ENCODE measurements at places on chromosomes 12 and 14.

GRCh38 chr14:101960225-101960624 lies 4.1 kb upstream of the DYNC1H1 start:
- DNase-seq = no peak

- no peak for DNase-seq
These were observed 238.9 kb upstream of the SRRM4 start for GRCh38 chr12:118742431-118742830.

DNA sequence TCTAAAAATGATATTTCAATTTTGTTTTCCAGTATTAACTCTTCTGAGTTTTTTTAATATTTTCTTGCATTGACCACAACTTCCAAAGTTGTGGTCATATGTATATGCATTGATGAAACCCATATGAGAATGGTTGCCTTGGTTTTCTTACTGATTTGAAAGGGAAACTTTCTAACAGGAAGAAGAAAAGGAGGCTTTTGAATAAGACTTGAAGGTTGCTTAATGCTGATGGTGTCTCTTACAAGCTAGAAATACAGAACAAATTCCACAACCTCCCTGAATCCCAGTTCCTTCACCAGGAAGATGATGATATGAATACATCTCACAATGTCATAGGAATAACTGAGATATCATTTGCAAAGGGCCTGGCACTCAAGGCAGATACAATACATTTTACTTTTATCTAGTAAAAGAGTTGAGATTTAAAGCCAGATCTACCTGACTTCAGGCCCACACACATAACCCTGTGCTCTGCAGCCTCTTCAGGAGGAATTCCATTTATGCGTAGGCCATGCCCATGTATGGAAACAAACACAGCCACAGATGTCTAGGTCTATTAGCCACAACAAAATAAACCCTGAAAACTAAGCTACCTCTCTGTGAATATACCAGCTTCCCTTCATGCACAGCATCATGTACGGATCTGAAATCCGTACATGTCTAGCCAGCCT lies 165.4 kb upstream of the PLEKHG7 start:
- DNase-seq = no peak

DNA sequence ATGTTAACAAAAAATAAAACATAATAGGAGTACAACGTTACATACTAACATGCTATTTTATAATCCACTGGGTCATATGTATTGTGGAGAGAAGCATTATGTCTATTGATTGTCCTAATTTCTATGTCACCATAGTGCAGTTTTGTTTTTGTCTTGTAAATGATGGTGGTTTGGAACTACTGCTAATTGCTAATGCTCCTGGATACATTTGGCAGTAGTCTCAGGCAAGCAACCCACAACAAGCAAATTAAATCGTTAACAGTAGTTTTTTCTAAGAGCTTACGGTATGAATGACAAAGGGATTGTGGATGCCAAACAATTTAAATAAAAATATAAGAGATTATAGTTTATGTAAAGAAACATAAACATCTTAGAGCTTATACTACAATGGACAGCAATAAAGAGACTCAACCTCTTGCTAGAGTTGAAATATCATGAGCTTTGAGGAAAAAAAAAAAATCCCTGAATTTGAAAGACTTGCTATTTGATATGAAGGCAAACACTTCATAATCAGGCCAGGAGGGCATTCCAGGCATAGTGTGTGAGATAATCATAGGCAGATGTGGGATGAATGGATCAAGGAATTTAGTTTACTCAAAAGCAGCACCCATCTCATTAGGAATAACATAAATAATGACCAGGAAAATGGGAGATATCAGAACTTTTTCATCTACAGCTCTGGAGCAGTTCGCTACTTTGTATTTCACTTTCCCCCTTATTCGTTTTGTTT lies 181.3 kb downstream of the CCDC59 start:
- DNase-seq = no peak
